ENCODE measurements at places on chromosomes 5 and 9.

GRCh38 chr9:96117398-96118080 is 184.4 kb downstream of the HSD17B3 start:
- DNase-seq: no peak

GRCh38 chr9:99870126-99870525 is 36.3 kb upstream of the STX17 start:
- no peak for DNase-seq

- DNase-seq: no peak
Observed at GRCh38 chr5:118506217-118506852, 482.0 kb downstream of the DTWD2 start.

DNA sequence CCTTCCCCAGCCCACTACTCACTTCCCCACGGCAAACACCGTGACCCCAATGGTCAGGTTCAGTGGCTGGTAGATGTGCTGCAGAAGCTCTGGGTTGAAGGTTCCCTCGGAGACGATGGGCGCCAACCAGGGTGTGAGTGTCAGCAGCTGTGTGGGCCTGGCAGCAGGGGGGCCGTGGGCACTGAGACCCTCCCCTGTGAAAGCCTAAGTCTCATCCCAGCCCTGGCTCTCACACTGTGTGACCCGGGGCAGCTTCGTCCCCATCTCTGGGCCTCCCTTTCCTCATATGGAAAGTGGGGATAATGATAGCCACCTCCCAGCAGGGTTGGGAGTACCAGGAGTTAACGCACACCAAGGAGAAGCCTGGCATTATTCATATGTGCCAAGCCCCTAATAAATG is 8.6 kb downstream of the GBGT1 start:
- no peak for DNase-seq

- no peak for DNase-seq
Observed at GRCh38 chr5:149892594-149892993, 52.0 kb downstream of the PDE6A start.

GRCh38 chr9:133119846-133120500 is 1.1 kb downstream of the RALGDS start:
- DNase-seq: no peak

GRCh38 chr5:95018946-95019345 is 265.9 kb downstream of the MCTP1 start:
- no peak for DNase-seq

DNA sequence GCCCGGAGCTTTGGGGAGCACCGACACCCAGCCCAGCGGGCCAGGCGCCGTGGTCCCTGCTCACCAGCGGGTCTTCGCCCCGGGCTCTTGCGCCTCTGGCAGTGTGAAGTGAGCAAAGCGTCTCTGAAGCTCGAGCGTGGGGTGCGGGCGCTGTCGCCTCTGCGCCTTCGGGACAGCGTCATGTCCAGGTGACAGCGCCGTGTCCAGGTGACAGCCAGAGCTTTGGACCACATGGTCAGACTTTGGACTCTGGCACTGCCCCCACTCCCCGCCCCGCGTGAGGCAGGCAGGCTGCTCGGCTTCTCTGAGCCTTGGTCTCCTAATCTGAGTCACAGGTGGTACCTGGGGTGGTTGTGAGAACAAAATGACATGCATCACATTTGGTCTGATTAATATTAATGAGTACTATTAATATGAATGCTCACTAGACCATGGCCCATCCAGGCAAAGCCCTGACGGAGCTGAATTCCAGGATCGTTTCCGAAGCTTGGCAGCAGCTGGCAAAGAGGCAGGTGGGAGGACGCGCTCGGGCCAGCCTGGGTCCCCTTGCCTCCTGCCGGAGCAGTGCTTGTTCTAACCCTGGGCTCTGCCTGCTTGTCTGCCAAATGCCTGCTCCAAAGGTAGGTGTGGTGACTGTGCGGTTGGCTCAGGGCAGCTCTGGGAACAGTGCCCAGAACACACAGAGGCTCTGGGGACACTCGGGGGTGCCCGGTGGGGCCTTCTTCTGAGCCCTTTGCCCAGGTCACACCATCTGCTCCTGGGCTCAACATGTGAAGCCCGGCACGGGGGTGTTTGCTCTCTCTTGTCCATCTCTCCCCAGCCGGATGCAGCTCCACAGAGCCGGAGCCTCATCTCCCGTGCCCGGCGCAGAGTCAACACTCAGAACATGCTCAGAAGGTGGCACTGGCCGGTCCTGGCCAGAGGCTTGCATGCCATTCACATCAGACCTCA is 157.1 kb downstream of the OLFM1 start:
- no peak for DNase-seq

GRCh38 chr5:15566789-15567188 is 66.8 kb downstream of the FBXL7 start:
- DNase-seq: no peak

DNA sequence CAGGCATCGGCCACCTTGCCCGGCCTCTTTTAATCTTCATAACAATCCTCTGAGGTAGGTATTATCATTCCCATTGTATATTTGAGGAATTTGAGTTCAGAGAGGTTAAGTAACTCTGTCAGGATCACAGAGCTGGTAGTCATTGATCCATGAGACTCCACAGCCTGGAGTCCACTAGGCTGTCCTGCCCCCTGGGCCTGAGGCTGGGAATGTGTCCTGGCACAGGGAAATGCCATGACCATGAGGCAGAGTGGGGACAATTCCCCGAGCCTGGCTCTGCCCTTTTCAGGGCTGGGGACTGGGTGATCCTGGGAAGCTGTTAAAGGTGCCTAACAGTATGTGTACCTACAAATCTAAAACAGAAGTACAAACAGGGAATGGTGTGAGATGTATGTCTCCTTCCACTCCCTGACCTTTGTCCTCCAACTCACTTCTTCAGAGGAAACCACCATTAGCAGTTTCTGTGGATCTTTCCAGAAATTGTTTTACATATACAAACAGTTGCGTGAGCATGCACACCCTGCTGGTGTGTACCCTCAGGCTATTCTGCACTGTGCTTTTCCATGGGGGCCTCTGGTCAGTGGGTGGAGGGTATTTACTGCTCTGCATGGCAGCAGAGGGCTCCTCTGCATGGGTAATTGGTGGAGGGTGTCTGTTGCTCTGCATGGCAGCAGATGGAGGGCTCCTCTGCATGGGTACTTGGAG is 53.8 kb downstream of the NDST1 start:
- DNase-seq: no peak

- DNase-seq: peak; percentile 75
Observed at GRCh38 chr9:114691046-114691955, 9.3 kb upstream of the TEX48 start.

GRCh38 chr5:176638437-176638836 is 8.0 kb downstream of the EIF4E1B start:
- no peak for DNase-seq

- DNase-seq: no peak
Observed at GRCh38 chr5:94239266-94239665, 379.1 kb downstream of the KIAA0825 start.

DNA sequence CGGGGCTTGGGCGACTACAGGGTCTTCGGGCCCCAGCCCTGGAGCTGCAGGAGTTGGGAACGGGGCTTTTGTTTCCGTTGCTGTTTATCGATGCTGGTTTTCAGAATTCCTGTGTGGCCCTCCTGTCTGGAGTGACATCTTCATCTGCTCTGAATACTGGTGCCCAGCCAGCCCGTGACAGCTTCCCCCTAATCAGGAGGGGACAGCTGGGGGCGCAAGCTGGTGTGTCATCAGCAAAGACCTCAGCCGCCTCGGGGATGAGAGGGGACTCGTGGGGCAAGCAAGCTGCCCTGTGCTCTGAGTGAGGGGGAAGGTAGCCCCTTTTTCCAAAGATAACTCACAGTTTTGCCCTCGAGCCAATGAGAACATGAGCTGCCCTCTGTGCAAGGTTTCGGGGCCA is 110.7 kb downstream of the RXRA start:
- DNase-seq: no peak

DNA sequence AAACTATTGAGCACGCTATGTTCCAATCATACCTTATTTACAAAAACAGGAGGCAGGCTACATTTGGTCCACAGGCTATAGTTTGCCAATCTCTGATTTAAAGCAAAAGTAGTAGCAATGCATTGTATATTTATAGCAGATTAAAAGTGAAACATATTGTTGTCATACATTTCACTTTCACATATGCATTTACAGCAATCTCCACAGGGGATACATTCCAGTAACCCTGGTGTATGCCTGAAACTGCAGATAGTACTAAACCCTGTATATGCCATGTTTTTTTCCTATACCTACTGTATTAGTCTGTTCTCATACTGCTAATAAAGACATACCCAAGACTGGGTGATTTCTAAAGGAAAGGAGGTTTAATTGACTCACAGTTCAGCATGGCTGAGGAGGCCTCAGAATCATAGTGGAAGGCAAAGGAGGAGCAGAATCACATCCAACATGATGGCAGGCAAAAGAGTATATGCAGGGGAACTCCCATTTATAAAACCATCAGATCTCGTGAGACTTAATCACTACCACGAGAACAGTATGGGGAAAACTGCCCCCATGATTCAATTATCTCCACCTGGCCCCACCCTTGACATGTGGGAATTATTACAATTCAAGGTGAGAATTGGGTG is 5.9 kb upstream of the CSF1R start:
- no peak for DNase-seq

DNA sequence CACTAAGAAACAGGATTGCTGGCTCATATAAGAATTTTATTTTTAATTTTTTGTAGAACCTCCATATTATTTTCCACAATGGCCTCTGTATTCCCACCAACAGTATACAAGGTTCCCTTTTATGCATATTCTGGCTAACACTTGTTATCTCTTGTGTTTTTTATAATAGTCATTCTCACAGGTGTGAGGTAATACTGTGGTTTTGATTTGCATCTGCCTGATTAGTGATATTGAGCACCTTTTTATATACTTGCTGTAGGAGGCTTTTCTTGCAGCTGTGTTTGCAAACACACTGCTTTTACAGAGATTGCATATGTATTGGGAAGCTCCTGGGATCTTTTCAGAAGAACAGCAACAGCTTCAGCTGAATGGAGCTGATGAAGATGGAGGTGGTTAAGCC is 164.8 kb downstream of the DEPDC1B start:
- no peak for DNase-seq

GRCh38 chr5:118461436-118461835 is 526.9 kb downstream of the DTWD2 start:
- no peak for DNase-seq

GRCh38 chr5:157523976-157524375 is 51.6 kb downstream of the ADAM19 start:
- DNase-seq: no peak

DNA sequence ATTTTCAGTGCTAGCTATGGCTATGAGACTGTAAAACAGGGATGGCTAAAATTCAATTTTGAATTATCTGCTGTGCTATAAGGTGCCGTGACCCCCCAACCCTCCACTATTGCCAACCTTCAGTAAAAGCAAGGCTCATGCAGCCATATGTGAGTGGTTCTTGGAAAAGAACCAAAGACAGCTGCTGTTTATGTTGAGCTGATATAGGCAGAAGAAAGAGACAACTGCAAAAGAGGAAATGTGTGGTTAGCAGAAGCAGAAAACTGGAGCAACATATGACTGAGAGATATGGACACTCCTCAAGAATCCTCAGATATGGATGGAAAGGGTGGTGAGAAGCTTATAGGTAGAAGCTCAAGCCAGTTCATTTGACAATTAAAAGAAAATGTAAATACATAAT is 200.3 kb downstream of the TLE1 start:
- no peak for DNase-seq

DNA sequence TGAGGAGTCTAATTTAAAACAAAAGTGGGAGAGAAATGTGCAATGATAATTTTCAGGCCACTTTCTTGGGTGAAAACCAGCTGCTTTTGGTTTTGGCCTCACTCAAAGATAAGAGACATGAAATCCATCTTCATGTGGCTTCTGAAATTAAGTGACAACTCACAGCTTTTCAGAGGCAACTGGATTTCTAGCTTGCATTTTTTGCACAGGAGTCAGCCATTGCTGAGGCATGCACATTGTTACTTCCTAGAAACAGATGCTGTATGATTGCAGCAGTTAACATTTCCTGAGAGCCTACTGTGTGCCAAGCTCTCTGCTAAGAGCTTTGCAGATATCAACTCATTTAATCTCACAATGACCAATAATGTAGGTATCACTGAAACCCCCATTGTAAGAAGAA is 562.6 kb downstream of the NR2F1-AS1 start:
- no peak for DNase-seq
